ENCODE measurements at places on chromosomes 1 and 21.

- no peak for DNase-seq
These were observed 257.1 kb upstream of the GREM2 start for GRCh38 chr1:240869071-240869470.

GRCh38 chr1:45530632-45531135 lies 9.0 kb upstream of the PRDX1 start:
- DNase-seq, result no peak

GRCh38 chr1:18278946-18279345 lies 171.3 kb downstream of the IGSF21 start:
- no peak for DNase-seq

DNA sequence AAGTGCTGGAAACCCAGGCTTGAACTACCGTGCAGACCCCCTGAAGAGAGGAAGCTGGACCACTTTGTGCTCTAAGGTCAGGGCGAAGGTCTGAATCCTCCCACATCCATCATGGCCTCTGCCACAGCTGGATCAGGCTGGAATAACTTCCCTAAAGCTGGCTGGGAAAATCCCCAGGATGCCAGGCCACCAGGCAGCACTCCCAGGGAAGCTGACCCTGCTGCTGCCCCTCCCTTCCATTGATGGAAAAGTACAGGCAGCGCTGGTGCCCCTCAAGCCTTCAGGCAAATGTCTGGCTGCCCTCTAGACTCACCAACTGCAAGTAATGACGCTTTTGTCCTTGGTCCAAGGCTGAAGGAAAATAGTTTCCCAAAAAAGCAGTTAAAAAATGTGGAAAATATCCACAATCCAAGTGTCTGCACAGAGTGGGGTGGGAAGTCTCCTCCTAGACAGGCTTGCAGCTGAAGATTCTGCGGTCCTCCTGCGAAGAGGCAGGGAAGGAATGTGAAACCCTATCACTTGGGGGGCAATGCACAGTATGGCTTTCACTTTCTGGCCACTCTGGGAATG lies 39.9 kb upstream of the TSPAN2 start:
- DNase-seq, result no peak

GRCh38 chr1:115877511-115877910 lies 36.6 kb upstream of the NHLH2 start:
- no peak for DNase-seq
